MV-4-11 (cell line): ENCODE measurements at places on chromosomes 7 and 10.

DNA sequence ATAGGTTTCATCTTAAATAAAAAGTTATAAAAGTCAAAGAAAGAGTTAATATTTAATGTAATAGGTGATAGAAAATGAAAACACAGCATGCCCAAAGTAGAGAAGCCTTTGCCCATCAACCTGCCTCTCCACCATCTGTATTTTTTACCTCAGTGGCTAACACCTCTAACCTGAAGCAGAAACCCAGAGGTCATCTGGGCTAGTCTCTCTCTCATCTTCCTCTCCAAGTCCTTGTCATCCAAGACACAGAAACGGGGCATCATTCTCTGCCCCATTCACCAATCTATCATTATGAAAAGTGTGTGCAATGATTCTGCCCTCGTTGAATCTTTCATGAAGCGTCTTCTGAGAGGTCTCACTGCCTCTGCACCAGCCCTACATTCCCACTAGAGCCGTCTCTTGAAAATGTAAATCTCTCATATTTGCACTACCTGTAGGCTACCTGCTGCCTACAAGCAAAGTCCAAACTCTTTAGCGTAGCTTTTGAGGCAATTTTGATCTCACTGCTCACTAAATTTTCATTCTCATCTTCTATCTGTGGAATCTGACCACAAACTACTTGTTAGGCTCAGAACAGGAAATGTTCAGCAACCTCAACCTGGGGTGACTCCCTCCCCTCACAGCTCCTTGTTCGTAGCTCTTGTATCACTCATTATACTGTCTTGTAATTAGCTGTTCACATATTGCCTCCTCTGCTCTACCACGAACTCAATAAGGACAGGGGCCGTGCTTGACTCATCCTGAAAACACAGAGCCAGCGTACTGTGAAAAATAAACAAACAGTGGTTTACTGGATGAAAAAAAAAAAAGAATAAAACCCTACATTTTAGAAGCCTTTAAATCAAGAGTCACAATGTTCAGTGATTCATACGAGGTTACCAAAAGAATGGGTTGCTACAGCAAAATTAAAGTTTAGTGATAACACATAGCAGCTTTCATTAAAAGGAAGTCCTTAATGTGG, 83.1 kb downstream of the CTNNA3 start:
- no peak for DNase-seq

- DNase-seq = peak; percentile 38
These were observed 630 bp downstream of the RSBN1L start for GRCh38 chr7:77696643-77697534.

DNA sequence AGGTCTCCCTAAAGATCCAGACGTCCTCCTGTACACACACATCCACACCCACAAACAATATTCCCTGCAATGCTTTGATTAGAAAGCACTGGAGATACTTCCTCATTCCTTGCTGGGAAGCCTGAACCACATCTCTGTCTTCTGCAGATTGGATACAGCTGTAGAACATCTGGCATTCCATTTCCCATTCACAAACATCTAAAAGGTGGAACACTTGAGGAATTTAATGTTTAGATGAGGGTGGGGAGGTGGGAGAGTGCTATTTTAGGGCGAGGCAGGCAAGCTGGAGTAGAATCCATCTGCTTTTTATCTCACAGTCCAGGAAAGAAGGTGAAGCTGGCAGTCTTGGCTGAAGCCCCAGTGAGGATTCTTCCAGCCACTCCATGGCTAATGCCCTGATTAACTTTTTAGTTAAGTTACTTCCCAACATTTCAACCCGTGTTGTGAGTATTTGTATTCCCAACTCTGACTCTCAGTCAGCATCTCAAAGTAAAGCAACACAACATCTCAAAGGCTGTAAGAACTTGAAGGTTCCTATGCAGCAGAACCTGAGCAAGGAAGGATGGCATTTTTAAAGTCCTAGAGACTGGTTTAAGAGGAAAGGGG, 46.1 kb downstream of the CYTH3 start:
- DNase-seq = no peak

DNA sequence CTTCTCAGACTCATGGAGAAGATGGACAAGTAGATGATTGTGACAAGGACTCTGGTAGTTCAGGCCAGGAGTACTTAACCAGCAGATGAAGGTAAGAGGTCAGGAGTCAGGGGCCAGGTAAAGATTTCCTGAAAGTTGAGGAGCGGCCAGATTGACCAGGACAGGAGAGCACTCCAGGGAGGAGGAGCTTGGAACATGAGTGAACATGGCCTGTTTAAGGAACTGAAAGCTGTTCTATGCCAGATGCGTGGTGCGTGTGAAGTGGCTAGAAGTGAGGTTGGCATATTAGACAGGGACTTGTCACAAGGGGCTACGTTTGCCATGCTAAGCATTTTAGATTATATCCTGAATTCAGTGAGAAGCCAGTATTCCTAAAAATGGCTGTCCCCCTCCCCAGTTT, 157.2 kb downstream of the WNT2 start:
- DNase-seq = peak; percentile 72
